ENCODE measurements at places on chromosomes 12 and 14.

DNA sequence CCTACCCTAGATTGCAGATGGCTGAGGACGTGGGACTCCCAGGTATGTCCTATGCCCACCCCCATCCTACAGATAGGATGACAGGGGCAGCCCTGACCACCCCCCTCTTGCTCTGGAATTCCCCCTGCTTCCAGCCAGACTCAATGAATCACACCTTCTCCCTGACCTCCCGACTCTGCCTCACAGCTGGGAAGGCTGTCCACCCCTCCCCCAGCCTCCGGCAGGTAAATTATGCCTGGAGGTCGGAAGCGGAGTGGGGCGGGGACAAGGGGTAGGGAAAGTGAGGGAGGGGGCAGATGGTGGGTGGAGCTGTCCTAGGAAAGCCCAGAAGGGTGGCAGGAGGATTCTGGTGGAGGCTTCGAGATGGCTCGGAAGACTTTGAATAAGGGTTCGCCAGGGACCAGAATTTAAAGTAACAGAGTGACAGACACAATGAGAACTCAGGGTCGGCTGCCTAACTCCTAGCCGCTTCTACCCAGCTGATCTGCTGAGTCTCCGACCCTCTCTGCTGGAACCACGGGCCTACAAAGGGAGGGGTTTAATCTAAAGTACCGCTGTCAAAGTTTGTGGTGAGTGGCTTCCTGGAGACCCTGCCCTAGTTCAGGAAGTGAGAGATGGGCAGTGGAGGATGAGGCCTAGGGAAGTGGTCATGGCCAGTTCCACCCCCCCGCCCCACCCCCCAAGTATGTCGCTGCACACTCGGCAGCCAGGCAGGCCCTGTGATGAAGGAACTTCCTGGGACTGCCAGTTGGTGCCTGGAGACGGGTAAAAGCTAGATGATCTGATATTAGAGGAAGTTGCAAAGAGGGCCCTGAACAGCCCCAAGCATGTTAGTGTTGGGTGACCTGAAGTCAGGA is 4.2 kb downstream of the PLEKHG3 start:
- DNase-seq = no peak

- no peak for DNase-seq
Measured at GRCh38 chr14:105418269-105419194, 1.1 kb upstream of the MTA1 start.

DNA sequence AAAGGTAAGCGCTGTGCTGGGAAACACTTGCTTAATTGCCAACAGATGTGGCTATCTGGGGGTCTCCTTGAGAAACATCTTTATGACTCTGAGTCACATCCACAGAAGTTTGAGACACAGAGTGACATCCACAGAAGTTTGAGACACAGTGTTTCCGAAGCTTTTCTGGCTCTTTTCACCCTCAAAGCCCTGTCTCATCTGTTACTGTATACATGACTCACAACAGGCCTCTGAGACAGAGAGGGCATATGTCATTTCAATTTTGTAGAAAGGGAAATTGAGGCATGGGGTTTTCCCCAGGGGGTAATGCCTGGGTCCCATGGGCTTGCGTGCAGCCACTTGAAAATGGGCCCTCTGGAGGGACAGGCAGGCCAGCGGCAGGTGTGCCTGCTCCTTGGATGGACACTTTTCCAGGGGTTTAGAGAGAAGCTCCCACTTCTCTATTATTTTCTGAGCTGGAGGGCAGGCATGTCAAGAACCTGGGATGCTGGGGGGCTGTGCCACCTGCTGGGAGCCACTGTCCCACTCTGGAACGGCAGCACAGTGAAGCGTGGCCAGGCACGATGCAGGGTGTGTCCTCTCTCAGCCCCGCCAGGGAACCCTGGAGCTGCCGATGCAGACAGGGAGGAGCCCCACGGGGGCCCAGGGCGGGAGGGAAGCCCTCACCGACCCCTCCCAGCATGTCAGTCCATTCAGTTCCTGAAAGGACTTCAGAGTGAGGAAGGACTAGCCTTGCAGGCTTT is 111.3 kb upstream of the FKBP4 start:
- DNase-seq = no peak

- DNase-seq = no peak
Measured at GRCh38 chr14:77979666-77980351, 179.9 kb downstream of the ADCK1 start.

DNA sequence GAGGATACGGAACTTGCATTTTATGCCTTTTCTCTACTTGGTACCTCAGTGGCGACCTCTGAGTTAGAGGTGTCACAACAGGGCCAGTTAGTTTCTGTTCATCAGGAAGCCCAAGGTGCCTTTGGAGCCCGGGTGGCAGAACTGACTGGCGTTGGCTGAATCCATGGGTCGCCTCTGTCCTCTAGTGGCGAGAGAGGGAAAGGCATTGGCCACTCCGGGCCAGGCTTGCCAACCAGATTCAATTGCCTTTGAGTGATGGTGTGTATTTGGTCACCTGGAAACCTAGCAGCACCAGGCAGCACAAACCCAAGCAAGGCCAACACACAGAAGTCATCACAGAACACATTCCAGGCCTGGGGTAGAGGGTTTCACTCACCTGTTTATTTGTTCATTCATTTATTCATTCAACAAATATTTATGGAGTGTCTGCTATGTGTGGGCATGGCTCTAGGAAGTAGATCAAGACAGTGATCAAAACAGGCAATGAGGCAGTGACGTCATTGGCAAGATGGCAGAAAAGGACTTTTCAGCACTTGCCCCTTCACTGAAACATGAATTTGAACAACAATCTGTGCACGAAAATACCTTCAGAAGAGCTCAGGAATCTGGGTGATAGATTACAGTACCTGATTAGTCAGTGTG is 40.5 kb upstream of the KCNA5 start:
- DNase-seq = no peak

GRCh38 chr12:54358191-54358944 is 5.9 kb downstream of the GPR84 start:
- DNase-seq = no peak

GRCh38 chr12:93743229-93743998 is 66.2 kb downstream of the CRADD start:
- no peak for DNase-seq

- no peak for DNase-seq
Measured at GRCh38 chr12:23535441-23535840, 414.0 kb downstream of the SOX5 start.

- DNase-seq = no peak
Measured at GRCh38 chr14:55297611-55298499, 26.6 kb downstream of the FBXO34 start.

DNA sequence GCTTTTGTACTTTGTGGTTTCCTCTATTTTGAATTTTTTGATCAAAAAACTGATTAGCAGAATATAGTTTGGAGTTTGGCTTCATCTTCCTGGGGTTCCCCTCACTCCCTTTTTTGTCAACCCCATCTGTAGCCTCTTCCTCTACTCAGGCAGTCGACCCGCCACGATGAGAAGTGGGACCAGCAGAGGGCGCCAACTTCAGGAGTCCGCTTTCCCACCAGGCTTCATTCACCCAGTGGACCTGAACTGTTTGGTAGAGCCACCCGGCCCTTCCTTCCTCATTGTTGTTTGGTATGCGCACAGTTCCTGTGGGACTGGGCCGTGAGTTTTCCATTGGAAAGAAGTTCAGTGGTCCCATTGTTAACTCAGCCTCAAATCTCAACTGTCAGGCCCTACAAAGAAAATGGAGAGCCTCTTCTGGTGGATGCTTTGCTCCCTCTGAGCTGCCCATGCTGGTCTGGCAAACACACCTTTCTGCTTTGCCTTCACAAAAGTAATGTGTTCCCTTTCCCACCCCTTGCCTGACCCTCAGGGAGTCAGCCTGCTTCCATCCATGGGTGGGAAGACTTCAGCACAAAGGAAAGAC is 21.7 kb downstream of the TMBIM6 start:
- peak; percentile 63 for DNase-seq

DNA sequence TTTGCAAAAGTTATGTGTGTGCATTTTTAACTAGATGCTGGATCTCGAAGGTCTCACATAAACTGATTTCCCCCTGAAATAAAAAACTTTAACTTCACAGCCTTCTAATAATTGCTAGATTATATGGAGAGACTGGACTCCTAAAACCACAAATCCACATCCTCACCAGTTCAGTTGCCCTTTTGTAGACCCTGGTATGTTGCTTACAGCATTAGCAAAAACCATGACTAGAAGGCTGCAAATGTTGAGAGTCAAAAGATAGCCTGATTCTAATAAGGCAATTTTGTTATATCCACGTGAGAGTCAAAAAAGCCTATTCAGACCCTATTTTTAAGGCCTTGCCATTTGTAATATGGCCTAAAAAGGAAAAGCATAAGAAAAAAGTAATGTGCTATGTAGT is 37.4 kb downstream of the RASSF8 start:
- DNase-seq = no peak

DNA sequence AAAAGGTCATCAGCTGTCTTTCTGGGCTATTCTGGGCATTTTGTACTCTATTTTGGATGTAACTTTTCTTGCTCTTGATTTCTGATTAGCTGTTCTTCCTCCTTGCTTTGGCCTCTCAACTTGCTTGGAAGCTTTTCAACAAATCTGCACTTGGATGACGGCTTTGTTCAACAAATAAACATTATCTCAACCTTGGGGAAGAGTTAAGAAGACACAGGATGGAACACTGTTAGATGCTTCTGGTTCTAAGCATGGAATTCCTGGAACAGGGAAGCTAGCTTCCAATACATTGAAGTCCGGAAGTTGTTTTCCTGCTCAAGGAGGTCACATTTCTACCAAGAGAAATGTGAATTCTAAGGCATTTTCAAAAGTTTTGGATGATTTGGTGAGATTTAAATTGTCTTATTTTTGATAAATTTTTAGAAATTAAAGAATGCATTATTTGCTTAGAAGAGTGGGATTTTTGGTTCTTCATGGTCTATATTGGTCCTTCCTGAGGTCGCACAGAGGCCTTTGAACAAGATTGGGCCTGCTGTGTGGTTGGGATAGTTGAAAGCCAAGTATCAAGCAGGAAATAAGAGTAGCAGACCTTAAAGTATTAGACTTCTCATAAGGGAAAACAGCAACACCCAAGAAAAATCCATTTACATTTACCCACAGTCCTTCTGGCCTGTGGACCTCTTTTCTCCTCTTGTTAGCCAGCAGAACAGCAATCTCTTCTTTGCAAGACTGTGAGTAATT is 59.2 kb downstream of the PPFIBP1 start:
- DNase-seq = no peak

- DNase-seq = no peak
Measured at GRCh38 chr12:116600959-116601918, 42.1 kb downstream of the MAP1LC3B2 start.

DNA sequence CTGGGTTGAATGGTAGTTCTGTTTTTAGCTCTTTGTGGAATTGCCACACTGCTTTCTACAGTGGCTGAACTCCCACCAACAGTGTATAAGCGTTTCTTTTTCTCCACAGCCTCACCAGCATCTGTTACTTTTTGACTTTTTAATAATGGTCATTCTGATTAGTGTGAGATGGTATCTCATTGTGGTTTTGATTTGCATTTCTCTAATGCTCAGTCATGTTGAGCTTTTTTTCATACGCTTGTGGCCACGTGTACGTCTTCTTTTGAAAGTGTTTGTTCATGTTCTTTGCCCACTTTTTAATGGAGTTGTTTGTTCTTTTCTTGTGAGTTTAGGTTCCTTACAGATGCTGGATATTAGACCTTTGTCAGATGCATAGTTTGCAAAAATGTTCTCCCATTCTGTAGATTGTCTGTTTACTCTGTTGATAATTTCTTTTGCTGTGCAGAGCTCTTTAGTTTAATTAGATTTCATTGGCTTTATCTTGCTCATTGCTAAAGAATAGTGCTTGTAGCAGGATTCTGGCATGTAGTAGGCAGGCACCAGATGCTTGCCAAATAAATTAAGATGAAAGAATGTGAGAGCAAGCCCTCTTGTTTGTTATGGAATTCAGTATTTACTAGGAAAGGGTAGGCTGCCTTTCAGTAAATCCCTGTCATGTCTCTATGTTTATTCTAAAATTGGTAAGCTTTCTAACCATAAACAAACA is 86.8 kb downstream of the PDE3A start:
- no peak for DNase-seq

- DNase-seq = no peak
Measured at GRCh38 chr12:1801303-1801975, 18.9 kb upstream of the LRTM2 start.

- DNase-seq = no peak
Measured at GRCh38 chr14:62315631-62316030, 553.4 kb downstream of the SNAPC1 start.

- DNase-seq = no peak
Measured at GRCh38 chr14:22478670-22479069, 110.4 kb downstream of the DAD1 start.

GRCh38 chr12:43112101-43112920 is 439.7 kb downstream of the ADAMTS20 start:
- DNase-seq = no peak

- DNase-seq = no peak
Measured at GRCh38 chr12:122106843-122107242, 28.3 kb downstream of the MLXIP start.
